ENCODE measurements at places on chromosomes 3 and 15.

DNA sequence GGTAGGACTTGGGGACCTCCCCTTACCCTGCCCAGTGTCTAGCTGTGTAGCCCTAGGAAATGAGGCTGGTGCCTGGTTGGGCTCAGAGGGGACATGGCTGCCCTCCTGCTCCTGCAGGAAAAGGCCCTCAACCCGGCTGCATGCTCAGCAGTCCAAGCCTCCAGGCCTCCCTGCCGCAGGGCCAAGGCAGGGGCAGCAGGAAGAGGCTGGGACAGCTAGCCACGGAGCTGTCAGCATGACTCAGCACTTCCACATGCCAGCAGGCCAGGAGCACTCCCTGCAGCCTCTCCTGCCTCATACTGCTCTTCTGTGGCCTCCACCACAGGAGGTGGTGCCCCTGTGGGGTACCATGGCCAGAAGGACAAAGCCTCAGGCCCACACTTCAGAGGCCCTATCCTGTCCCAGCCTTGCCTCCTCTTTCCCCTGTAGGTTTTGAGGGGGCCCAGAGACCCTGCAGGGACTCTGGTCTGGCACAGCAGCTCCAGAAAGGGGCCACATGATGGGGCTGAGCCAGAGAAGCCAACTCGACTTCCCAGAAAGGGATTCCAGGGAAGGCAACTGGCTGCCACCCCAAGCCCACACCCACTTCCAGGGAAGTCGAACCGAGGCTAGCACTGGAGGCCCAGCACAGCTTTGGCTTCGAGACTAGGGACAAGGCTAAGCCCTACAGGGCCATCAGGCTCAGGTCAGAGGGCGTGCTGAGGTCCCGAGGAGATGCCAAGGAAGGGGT is 19.5 kb downstream of the TKT start:
- DNase-seq = no peak

DNA sequence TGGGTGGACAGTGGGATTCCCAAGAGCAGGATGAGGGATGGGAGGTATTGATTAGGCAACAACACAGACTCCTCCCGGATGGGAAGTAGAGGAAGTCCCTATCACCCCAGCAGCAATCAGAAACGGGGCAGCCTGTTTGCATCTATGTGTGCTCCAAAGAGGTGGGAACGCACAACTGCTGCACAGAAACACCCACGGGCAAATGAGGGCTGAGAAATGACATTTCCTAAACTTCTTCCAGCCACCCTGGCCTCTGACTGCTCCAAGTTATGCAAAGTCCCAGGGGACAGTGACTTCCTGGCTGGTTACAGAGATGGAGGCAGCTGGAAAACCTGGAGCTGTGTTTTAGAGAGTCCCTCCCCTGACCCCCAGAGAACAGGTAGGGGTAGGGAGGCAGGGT is 42.6 kb downstream of the HCN4 start:
- no peak for DNase-seq

DNA sequence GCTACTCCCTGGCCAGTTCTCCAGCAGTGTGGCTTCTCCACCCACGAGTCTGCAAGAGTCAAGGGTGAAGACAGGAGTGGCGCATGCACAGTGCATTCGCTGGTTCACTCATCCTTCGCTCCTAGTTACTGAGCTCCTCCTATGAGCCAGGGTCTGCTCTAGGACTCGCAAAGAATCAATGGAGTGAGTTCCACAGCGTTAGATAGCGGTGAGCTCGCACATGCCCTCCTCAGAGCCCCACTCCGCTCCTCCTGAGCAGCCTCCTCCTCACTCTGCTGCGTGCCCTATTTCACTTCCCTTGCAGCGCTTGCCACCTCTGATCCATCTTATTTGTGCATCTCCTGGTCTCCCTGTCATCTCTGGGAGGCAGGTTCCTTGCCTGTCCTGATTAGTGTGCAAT is 63.0 kb downstream of the NUP210 start:
- no peak for DNase-seq

GRCh38 chr3:32411442-32411841 is 19.8 kb downstream of the CMTM7 start:
- DNase-seq = no peak

GRCh38 chr3:81485444-81485865 is 276.0 kb downstream of the GBE1 start:
- DNase-seq = no peak

- DNase-seq = no peak
These were observed 1083.2 kb downstream of the ROBO2 start for GRCh38 chr3:78123058-78123457.

DNA sequence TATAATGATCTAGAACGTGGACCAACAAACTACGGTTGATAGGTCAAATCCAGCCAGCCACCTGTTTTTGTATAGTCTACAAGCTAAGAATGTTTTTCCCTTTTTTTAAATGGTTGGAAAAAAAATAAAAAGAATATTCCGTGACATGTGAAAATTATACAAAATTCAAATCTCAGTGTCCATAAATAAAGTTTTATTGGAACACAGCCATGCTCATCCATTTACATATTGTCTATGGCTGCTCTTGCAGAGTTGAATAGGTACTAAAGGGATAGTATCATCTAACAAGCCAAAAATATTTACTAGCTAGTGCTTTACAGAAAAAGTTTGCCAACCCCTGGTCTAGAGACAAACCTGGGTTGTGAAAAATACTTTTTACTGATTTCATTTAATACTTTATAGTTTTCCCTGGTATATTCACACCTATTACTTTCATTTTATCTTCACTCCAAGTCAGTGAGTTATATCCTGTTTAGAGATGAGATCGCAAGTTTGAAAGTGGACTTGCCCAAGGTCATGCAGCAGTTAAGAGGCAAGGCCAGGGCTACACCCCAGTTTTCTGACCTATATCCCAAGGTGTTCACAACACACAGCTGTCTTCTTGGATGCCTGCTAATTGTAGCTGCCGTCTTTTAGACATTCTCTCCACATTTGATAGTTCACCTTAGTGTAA is 58.4 kb downstream of the IGF2BP2 start:
- DNase-seq = no peak

DNA sequence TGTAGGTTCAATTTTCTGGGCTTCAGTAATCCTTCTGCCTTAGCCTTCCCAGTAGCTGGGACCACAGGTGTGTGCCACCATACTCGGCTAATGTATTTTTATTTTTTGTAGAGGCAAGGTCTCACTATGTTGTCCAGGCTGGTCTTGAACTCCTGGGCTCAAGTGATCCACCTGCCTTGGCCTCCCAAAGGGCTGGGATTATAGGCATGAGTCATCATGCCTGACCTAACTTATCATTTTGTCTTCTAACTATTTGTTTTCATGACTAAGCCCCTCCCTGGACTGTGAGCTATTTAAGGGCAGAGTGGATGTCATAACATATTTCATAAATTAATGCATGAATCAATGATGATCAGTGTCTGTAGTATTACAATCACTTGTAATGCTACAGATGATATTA is 56.1 kb upstream of the PIAS1 start:
- DNase-seq = no peak

DNA sequence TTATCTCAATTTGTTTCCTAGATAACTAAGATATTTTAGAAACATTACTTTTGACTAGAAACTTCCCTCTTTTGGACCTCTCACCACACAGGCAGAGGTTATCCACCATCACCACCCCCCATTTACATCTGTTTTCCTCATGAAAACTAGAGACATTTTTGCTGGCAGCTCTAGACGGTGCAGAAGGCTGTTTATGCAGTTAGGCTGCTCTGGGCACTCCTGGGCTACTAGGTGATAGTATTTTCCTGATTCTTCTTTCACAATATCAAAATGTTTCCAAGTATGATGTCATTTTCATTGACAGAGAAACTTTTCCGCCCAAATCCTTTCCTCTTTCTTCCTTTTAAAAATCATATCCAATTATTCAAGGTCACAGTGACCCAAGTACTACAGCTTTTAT is 67.1 kb downstream of the PLOD2 start:
- DNase-seq = no peak

DNA sequence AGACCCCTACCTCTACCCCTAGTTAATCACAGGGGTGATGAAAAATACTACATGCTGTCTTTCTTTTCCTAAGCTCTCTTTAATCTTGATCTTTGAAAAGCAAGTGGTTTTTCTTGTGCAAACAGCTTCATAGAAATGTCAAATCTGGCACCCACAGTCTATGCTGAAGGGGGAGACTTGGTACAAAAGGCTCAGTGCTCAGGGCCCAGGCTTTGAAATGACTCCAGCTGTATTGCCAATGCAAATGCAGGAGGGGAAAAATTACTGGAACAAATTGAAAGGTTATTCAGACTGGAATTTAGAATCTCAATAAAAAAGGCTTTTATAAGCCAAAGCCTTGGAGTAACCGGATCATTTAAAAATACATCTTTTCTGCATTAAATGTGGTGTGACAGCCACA is 223.9 kb downstream of the LRTM1 start:
- no peak for DNase-seq

DNA sequence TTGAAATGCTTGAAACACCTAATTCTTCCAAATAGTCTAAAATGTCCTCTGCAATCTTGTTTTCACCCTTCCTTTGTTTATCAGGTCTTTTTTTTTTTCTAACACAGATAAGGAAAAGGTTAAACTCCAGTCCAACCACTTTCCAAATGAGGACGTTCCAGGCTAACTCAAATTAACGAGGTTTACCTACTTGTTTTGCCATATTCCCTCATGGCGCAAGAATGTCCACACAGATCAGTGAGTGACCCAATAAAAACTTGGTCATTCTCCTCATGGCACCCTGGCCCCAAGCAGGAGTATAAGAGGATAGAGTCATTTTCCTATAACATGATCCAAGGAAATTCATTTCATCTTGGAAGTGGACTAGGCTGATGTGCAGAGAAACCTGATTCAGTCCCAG is 6.6 kb upstream of the LIPC start:
- no peak for DNase-seq

DNA sequence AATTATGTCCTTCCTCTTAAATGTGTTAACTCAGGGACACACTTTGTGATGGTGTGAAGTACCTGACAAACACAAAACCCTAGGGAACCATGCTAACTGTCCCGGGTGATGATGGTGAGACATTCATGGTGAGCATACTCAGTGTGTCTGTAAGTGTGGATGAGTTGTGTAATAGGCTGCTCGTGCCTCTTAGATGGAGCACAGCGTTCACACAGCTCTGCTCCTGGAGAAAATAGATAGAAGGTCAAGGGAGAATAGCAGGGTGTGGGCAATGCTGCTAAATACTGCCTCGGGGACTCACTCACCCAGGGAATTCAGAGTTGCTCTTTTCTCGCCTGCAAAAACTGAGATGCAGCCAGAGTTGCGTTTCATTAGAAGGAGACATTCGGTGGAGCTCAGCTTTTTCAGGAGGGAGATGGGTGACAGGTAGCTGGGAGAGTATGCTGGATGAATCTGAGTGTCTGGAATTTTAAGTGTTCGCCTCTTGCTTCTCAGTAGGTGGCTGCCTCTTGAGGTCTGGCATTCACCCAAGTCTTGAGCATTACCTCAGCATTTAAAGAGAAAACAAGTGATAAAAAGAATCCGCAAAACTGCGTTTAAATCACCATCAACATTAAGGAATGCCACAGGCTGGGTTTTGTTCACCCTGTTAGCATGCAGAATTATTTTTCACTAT is 813.2 kb downstream of the AGBL1 start:
- DNase-seq = no peak

DNA sequence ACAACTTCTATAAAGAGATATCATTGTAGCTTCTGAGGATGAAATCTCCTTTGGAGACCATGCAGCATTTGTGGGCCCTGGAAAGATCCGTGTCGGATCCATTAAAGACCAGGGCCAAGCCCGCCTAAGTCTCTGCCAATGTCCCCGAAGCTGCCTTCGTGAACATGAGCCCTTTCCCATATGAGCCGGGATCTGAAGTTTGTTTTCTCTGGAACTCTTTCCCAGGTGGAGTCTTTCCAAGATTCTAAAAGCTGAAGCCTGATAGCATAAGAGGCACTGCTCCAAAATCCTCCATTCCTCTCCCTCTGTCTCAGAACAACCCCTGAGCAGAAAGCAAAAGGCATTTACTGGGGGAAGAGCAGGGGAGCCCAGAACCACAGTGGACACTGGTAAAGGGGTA is 274.6 kb downstream of the NTRK3 start:
- no peak for DNase-seq

- no peak for DNase-seq
These were observed 316.8 kb downstream of the VPS13C start for GRCh38 chr15:61743345-61743909.

- DNase-seq = no peak
These were observed 513.5 kb upstream of the GBE1 start for GRCh38 chr3:82274897-82275296.

DNA sequence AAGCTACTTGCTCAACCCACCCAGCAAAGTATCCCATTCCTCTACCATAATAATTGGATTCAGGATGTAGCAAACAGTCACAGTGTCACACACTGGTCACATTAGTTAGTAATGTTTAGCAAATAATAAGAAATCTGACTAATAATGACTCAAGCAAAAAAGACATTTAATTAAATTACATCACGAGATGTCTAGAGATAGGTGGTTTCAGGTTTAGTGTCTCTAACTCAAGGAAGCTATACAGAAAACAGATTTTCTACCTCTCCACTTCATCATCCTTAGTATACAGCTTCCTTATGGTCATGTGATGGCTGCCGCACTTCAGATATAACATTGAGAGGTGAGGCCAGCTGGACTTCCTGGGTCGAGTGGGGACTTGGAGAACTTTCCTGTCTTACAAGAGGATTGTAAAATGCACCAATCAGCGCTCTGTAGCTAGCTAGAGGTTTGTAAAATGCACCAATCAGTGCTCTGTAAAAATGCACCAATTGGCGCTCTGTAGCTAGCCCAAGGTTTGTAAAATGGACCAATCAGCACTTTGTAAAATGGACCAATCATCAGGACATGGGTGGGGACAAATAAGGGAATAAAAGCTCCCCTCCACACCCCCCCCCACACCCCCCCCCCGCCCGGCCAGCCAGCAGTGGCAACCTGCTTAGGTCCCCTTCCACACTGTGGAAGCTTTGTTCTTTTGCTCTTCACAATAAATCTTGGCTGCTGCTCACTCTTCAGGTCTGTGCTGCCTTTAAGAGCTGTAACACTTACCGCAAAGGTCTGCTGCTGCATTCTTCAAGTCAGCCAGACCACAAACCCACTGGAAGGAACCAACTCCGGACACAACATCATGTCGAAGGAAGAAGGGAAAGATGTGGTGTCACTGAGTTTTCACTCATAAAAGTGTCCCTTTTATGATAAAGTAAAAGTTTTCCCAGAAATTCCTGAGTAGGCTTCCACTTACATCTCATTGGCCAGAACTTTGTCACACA is 24.9 kb upstream of the ARPIN start:
- no peak for DNase-seq

GRCh38 chr3:177595530-177596188 is 398.4 kb upstream of the TBL1XR1 start:
- DNase-seq = no peak

- DNase-seq = no peak
These were observed 84.5 kb downstream of the ATP2B2 start for GRCh38 chr3:10420745-10421475.

DNA sequence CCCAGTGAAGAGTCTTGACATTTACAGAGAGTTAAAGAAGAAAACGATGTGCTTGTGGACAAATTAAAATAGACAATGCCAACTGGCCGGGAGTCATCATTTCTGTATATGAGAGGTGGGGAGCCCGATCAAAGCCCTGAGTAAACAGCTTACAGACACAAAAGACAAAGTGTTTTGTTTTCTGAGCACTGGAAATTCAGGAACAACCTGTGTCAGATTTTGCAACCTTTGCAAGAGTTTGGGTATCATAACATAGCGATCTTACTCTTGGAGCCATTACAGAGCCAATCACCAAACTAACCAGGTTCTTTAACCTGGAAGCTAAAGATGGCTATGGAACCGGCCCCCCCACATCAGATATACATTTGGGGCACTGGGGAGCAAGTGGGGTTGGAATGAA is 101.9 kb upstream of the LRIG1 start:
- no peak for DNase-seq

Data from CD4-positive, alpha-beta T cell treated with Interleukin-17A for 4 hours (primary cell).